ENCODE measurements at places on chromosomes 16 and 17.

DNA sequence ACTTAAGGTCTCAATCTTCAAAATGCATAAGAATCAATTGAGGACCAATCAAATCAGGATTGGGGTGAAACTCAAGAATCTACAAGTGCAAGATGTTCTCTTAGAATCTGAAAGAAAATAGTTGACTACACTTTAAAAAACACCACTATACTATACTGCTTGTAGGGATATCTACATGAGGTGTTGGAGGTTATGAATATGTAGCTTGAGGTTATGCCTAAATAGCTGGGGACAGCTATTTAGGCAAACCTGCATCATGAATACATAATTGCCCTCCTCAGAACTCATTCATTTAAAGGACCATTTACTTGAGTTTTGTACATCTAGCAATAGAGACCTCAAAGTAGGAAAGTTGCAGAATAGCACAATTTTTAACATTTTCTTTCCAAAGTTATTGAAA is 40.1 kb downstream of the KCNJ16 start:
- DNase-seq, result no peak
- no peaks in the 10 kb centered on the region for H3K36me3 ChIP-seq
- no peak overlapping the region for H3K4me3 ChIP-seq
- H3K27me3 ChIP-seq, result no peaks in the 10 kb centered on the region
- H3K27ac ChIP-seq, result no peak overlapping the region
- no peaks in the 10 kb centered on the region for H3K4me1 ChIP-seq

- no peak for DNase-seq
- no peak overlapping the region for H3K4me3 ChIP-seq
- no peak overlapping the region for H3K27ac ChIP-seq
- H3K36me3 ChIP-seq, result no peaks in the 10 kb centered on the region
- H3K27me3 ChIP-seq, result no peaks in the 10 kb centered on the region
Measured at GRCh38 chr16:72286936-72287620, 115.1 kb upstream of the PMFBP1 start.

DNA sequence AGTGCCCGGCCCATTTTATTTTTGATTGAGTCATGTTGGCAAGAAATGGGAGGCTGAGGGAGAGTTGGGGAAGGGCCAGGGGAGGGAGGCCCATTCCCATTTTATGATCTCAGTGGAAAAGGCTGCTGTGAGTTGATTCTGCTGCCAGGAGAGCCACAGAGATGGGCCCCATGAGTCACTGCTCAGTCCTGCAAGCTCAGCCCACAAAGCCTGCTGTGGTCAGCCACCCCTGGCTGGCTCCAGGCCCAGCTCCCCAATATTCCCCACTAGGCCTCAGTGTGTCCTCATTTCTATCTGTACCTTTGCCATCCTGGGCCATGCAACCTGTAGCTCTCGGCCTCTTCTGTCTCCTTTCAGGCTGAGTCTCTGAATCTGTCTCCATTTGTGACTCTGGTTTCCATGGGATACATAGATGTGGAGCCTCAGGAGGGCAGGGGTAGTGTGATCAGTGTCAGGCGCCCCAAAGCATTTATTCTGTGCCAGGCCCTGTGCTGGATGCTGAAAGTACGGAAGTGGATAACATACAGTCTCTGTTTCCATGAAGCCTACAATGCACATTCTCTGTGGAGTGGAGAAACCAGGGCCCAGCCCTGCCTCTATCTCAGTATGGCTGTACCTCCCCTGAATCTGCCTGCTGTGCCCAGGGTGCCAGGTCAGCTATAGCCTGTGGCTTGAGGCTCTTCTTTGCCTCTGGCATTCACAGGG is 1.9 kb upstream of the PLEKHG4 start:
- no peaks in the 10 kb centered on the region for H3K4me1 ChIP-seq
- no peak for DNase-seq
- peaks cover 10% of the 10 kb centered on the region for H3K36me3 ChIP-seq
- H3K27me3 ChIP-seq, result no peaks in the 10 kb centered on the region
- peak overlapping the region; percentile 67 for H3K27ac ChIP-seq

DNA sequence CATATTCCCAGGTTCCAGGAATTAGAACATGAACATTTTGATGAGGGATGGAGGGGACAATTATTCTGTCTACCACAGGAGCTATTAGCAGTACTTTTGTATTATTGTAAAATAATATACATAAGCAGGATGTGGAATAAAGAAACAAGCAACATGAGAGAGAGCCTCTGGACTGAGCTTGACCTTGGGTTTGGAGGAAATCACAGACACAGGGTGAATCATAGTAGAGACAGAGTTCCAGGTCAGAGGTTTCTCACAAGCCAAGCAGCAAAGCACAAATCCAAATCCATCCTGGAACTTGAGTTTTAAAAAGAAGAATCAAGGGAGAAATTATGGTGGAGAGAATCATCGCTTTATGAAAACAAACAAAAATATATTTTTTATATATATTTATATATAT is 5.1 kb downstream of the KRT31 start:
- no peak for DNase-seq
- peaks cover 61% of the 10 kb centered on the region for H3K27me3 ChIP-seq
- no peak overlapping the region for H3K4me3 ChIP-seq
- peaks cover 3% of the 10 kb centered on the region for H3K36me3 ChIP-seq
- H3K27ac ChIP-seq, result no peak overlapping the region
- no peaks in the 10 kb centered on the region for H3K4me1 ChIP-seq

DNA sequence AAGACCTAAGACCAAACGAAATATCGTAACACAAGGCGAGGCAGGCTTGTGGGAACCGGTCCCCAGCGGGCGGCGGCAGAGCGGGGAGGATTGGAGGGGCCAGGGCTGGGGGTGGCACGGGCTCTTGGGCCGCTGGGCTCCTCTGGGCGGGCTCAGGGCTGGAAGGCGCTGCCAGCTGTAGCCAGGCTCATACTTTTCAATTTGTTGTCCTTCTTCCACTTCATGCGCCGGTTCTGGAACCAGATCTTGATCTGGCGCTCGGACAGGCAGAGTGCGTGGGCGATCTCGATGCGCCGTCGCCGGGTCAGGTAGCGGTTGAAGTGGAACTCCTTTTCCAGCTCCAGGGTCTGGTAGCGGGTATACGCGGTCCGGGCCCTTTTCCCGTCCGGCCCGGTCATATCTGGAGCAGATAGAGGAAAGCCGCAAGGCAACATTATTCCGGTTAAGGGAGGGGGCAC is 1.5 kb downstream of the HOXB5 start:
- peaks cover 6% of the 10 kb centered on the region for H3K36me3 ChIP-seq
- no peak for DNase-seq
- H3K4me3 ChIP-seq, result no peak overlapping the region
- H3K27ac ChIP-seq, result no peak overlapping the region

GRCh38 chr16:74296104-74296431 is 546 bp upstream of the PSMD7 start:
- peak overlapping the region; percentile 100 for H3K4me3 ChIP-seq
- H3K36me3 ChIP-seq, result peaks cover 51% of the 10 kb centered on the region
- peak overlapping the region; percentile 98 for H3K27ac ChIP-seq
- peaks cover 21% of the 10 kb centered on the region for H3K4me1 ChIP-seq

DNA sequence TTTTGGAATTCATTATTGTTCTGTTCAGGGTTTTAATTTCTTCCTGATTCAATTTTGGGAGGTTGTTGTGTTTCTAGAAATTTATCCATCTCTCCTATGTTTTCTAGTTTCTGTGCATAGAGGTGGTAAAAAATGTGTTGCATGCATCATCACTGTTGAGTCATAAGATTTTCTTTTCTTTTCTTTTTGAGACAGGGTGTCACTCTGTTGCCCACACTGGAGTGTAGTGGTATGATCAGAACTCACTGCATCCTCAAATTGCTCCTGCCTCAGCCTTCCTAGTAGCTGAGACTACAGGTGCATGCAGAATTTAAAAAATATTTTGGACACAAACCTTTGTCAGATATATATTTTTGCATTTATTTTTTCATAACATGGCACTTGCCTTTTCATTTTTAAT is 184.8 kb downstream of the BCAS3 start:
- H3K4me3 ChIP-seq, result no peak overlapping the region
- peaks cover 12% of the 10 kb centered on the region for H3K4me1 ChIP-seq
- no peaks in the 10 kb centered on the region for H3K36me3 ChIP-seq
- H3K27me3 ChIP-seq, result no peaks in the 10 kb centered on the region
- H3K27ac ChIP-seq, result no peak overlapping the region

- H3K4me3 ChIP-seq, result peak overlapping the region; percentile 91
- peaks cover 9% of the 10 kb centered on the region for H3K4me1 ChIP-seq
- no peaks in the 10 kb centered on the region for H3K27me3 ChIP-seq
Measured at GRCh38 chr16:1494711-1495110, 1.6 kb downstream of the TELO2 start.

DNA sequence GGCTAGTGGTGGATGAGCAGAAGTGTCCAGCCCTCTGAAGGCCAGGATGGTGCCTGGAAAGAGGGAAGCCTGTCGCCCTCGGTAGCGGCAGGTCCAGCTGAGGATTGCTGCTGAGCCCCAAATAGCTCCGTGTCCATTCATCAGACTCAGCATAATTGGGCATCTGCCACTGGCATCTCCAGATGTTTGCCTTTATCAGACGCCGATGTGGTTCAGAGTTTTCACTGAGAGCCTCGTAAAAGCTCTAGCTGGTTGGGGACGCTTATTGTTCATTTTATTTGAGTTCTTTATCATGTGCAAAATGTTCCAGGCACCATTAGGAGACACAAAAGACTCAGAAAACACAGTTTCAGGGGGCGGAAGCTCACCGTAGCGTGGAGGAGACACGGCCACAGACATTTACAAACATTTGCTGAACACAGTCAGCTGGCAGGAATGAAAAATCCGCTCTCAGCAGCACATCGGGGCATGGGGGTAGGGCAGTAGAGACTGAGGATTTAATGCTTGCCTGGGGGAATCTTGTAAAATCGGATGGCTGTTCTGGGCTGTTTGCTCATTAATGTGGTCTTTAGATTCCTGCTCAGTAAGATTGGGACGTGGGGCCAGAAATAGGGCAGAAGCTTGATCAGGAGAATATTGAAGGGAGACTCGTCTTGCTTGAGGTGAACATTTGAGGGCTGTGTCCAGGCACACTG is 41.7 kb downstream of the SMPD3 start:
- H3K36me3 ChIP-seq, result no peaks in the 10 kb centered on the region
- H3K27me3 ChIP-seq, result peaks cover 8% of the 10 kb centered on the region
- DNase-seq, result no peak
- H3K27ac ChIP-seq, result no peak overlapping the region
- H3K4me3 ChIP-seq, result no peak overlapping the region
- H3K4me1 ChIP-seq, result peaks cover 15% of the 10 kb centered on the region

DNA sequence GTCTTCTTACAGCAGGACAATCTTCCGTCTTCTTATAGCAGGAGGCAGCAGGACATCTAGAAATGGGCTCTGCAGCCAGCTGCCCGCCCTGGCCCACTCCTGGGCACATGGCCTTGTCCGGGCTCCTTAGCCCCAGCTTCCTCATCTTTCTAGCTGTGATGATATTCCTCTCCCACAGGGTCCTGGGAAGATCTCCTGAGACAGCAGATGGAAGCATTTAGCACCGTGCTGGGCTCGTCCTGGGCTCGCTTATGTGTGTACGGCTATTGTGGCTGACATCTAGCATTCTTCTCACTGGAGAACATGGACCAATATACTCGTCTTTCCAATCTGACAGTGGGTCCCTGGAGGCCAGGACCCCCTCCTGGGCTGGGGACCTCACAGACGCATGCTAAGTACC is 48.5 kb downstream of the TIMM22 start:
- H3K4me1 ChIP-seq, result peaks cover 7% of the 10 kb centered on the region
- no peak overlapping the region for H3K27ac ChIP-seq
- H3K4me3 ChIP-seq, result no peak overlapping the region
- no peak for DNase-seq
- H3K36me3 ChIP-seq, result peaks cover 19% of the 10 kb centered on the region
- no peaks in the 10 kb centered on the region for H3K27me3 ChIP-seq

GRCh38 chr16:89955001-89955685 is 6.6 kb downstream of the DEF8 start:
- no peaks in the 10 kb centered on the region for H3K27me3 ChIP-seq
- H3K36me3 ChIP-seq, result peaks cover 11% of the 10 kb centered on the region
- H3K27ac ChIP-seq, result no peak overlapping the region

GRCh38 chr16:85754413-85754812 is 3.5 kb upstream of the C16orf74 start:
- no peaks in the 10 kb centered on the region for H3K36me3 ChIP-seq
- H3K4me3 ChIP-seq, result no peak overlapping the region
- H3K27me3 ChIP-seq, result peaks cover 69% of the 10 kb centered on the region
- no peak for DNase-seq
- H3K27ac ChIP-seq, result no peak overlapping the region

GRCh38 chr16:11668623-11669379 is 546 bp downstream of the SNN start:
- peaks cover 48% of the 10 kb centered on the region for H3K4me1 ChIP-seq
- DNase-seq, result no peak
- H3K36me3 ChIP-seq, result peaks cover 24% of the 10 kb centered on the region
- peak overlapping the region; percentile 76 for H3K4me3 ChIP-seq
- H3K27ac ChIP-seq, result no peak overlapping the region

DNA sequence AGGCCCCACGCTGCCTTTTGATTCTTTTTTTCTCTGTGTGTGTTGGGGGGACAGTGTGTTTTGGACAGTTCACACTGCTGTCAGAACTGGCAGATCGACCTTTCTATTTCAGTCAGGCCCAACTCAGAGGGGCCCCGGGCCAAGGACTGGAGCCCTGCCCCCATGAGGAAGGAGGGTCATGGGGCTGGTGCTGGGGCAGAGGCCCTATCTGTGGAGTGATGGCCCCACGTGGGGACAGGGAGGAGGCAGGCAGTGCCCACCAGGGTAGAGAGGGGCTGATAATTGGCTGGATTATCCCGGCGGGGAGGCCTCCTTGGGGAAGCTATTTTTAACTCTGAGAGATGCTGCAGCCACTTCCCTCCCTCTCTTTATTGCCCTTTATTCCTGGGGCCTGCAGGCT is 5.7 kb upstream of the KCNJ12 start:
- no peaks in the 10 kb centered on the region for H3K36me3 ChIP-seq
- peaks cover 12% of the 10 kb centered on the region for H3K27me3 ChIP-seq
- no peaks in the 10 kb centered on the region for H3K4me1 ChIP-seq
- H3K4me3 ChIP-seq, result no peak overlapping the region

- H3K27ac ChIP-seq, result no peak overlapping the region
- no peak overlapping the region for H3K4me3 ChIP-seq
- peaks cover 29% of the 10 kb centered on the region for H3K27me3 ChIP-seq
- H3K36me3 ChIP-seq, result no peaks in the 10 kb centered on the region
Measured at GRCh38 chr17:61427567-61427966, 24.7 kb upstream of the TBX4 start.

GRCh38 chr16:29312835-29313558 is 93.5 kb downstream of the NPIPB11 start:
- peaks cover 3% of the 10 kb centered on the region for H3K4me1 ChIP-seq
- H3K36me3 ChIP-seq, result peaks cover 3% of the 10 kb centered on the region
- no peak overlapping the region for H3K4me3 ChIP-seq
- no peaks in the 10 kb centered on the region for H3K27me3 ChIP-seq
- H3K27ac ChIP-seq, result no peak overlapping the region

GRCh38 chr17:60352569-60352968 is 39.4 kb downstream of the USP32 start:
- peaks cover 3% of the 10 kb centered on the region for H3K36me3 ChIP-seq
- H3K27me3 ChIP-seq, result no peaks in the 10 kb centered on the region
- peaks cover 19% of the 10 kb centered on the region for H3K4me1 ChIP-seq
- no peak overlapping the region for H3K4me3 ChIP-seq
